ENCODE measurements at places on chromosomes 4 and X.

DNA sequence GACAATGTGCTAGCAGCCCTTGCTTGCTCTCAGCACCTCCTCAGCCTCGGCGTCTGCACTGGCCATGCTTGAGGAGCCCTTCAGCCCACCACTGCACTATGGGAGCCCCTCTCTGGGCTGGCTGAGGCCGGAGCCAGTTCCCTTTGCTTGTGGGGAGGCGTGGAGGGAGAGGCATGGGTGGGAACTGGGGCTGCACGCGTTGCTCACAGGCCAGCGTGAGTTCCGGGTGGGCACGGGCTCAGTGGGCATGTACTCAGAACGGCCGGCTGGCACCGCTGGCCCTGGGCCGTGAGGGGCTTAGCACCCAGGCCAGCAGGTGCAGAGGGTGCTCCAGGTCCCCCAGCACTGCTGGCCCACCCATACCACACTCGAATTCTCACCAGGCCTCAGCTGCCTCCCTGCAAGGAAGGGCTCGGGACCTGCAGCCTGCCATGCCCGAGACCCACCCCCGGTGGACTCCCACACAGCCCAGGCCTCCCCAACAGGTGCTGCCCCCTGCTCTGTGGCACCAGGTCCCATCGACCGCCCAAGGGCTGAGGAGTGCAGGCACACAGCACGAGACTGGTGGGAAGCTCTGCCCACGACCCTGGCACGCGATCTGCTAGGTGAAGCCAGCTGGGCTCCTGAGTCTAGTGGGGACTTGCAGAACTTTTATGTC lies 100.3 kb downstream of the SLC39A8 start:
- DNase-seq = no peak

- DNase-seq = peak; percentile 11
Observed at GRCh38 chr4:53313510-53313909, 52.4 kb downstream of the SCFD2 start.

GRCh38 chr4:143156853-143157252 lies 27.9 kb upstream of the USP38 start:
- no peak for DNase-seq

GRCh38 chr4:98614094-98614493 lies 44.3 kb downstream of the TSPAN5 start:
- no peak for DNase-seq

DNA sequence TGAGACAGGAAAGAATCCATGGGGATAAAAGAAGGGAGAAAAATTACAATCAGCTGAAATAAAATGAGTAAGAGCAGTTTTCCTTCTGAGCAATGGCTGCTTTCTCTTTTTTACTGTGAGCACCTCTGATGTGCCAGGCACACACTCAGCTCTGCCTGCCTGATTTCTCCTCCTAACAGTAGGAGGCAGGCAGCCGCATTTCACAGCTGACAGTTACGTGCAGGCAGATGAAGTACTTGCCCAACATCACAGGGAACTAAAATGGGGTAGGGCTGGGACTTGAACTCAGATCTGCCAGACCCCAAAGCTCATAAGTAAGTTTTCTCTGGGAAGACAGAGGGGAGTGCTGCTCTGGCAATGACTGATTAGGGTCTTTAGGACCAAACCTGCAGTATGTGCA lies 54.6 kb downstream of the C4orf50 start:
- peak; percentile 54 for DNase-seq

Data from DMS53 (cell line).